Osteoblast (primary cell): ENCODE measurements at places on chromosomes 1 and 21. TPM values are rescaled to one million over a fixed set of nuclear protein-coding genes. Genes with fewer than 3 reads are reported as not detected.
A peak's percentile ranks its signal among the peaks of the same experiment; 100 is the strongest.

The BSND gene
- not detected in 2 replicates for total RNA-seq

The GABPA gene
- total RNA-seq = 28.0 and 28.6 TPM in 2 replicates

The RNU1-3 gene
- total RNA-seq = under 0.01 TPM in 1 of 2 replicates, not detected in the other

DNA sequence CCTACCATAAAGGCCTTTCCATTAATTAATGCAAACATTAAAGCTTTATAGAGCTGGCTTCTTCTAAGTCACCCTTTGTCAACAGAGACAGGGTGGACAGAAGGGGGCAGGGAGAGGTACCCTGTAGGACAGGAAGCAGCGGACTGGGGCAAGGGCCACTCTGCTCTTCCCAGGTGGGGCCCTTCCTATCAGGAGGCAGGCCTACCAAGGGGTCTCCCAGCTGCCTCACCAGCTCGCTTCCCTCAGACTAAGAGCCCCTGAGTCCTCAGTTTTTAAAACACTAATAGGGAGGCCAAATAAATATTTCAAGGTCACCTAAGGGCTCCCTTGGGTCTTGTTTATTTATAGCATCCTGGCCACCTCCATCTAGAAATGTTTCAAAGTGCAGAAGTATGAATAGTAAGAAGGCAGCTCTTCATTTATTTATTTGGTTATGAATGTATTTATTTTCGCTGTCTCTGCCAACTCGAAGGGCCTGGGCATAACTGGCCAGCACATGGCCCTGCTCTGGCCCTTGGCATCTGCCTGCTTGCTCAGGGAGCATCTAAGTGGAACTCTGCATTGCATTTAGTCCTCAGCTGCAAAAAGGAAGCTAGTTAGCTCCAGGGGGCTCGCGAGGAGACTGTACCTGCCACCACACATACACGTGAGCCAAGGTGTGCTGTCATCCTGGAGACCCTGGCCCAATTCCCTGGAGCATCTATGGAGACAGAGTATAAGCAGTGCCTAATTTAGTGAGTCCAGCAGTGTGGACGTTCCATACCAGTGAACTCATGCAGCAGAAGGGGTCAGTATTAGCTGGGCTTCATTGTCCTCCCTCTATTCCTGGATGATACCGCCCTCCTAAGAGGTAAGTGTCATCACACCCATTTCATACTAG lies 395.1 kb upstream of the VAMP3 start:
- DNase-seq = no peak

DNA sequence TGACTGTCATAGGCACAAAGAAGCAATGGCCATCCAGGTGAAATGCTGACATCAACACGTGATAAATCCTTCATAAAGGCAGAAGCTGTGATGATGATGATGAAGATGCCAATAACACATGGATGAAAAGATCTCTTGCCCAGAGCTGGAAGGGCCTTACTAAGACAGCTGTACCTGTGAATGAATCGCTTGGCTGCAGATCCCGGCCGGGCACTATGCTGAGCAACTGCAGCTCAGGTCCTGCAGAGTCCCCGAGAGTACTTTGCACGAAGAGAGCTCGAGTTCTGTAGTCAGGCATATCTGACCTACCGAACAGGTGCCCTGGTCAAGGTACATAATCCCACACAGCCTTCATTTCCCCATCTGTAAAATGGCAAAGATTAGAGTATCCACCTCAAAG lies 48.8 kb downstream of the PGBD5 start:
- DNase-seq = no peak

DNA sequence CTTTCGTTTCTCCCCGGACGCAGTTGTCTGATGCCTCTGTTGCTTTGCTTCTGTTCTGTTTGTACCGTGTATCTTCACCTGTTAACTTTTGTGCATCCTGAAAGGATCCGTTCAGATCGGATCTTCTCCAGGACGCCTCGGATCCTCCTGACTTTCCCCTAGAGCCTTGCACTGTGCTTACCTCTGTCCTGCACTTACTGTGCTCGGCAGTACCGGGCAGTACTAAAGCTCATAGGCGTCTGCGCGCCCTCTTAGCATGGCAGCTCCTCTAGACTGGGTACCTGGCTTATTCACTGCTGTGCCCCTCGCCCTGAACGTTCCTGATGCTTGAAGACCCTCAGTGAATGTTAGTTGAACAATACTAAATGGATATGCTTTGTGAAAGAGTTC lies 934 bp downstream of the SCP2 start:
- DNase-seq = peak; percentile 88

DNA sequence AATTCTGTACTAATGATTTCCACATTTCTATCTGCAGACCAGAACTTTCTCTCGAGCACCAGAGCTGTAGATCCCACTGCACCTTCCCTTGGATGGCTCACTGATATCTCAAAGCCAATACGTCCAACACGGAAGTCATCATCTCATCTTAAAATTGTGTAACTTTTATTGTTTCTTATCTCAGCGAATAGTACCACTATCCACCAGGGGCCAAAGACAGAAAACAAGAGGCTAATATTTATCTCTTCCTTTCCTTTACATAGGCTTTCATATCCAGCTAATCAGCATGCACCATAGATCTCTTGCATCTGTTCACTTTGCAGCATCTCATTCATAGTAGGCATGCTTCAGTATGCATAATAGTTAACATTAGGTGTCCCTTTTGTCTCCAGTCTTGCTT lies 303.6 kb downstream of the PTPRC start:
- DNase-seq = peak; percentile 21

GRCh38 chr1:193058529-193059281 lies 455 bp downstream of the UCHL5 start:
- DNase-seq = peak; percentile 76

- peak; percentile 26 for DNase-seq
Observed at GRCh38 chr1:67479146-67479891, 49.1 kb upstream of the SERBP1 start.
